Activated B cell treated with CpG ODN at 0.5 μM for 24 hours (primary cell): ENCODE measurements at places on chromosomes 7 and 10.
A peak's percentile ranks its signal among the peaks of the same experiment; 100 is the strongest.

DNA sequence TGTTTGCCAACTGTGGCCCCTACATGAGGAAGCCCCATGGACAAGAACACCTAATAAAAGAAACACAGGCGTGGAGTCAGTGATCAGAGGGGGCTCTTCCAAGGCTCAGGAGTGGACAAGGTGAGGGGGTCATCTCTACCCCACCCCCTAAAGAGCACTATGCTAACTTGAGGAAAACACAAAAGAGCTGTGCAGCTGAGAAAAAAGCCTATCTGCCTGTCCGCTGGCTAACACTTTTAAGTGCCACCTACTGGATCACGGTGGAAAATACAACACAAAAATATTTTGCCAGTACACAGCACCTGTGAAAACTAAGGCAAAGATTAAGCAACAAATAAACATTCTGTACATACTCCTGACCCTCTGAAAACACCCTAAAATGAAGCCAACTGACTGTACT is 53.1 kb upstream of the COBL start:
- H3K4me3 ChIP-seq: no peak overlapping the region
- H3K27ac ChIP-seq: no peak overlapping the region
- no peak for DNase-seq

DNA sequence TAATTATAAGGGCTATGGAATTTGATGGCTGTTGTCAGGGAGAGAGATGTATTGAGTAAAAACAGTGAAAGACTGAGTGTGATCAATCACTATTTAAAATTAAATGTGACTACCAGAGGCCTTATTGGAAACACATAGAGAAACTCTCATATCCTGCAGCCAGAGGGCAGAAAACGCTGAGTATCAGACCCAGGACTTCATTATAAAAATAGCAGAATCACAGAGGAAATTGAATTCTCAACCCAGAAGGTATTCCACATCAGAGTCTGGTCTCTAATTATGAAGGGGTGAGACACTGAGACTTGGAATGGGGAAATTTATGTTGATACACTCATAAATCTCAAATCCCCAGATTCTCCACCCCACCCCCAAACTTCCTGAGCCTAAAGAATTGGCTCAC is 69.5 kb upstream of the IL6 start:
- no peak for DNase-seq
- H3K4me3 ChIP-seq: peak overlapping the region; percentile 72
- H3K36me3 ChIP-seq: peaks cover 64% of the 10 kb centered on the region
- no peaks in the 10 kb centered on the region for H3K27me3 ChIP-seq

- H3K27ac ChIP-seq: no peak overlapping the region
- peaks cover 18% of the 10 kb centered on the region for H3K27me3 ChIP-seq
- no peak for DNase-seq
- H3K36me3 ChIP-seq: no peaks in the 10 kb centered on the region
These were observed 22.6 kb upstream of the RAB18 start for GRCh38 chr10:27481486-27481885.

DNA sequence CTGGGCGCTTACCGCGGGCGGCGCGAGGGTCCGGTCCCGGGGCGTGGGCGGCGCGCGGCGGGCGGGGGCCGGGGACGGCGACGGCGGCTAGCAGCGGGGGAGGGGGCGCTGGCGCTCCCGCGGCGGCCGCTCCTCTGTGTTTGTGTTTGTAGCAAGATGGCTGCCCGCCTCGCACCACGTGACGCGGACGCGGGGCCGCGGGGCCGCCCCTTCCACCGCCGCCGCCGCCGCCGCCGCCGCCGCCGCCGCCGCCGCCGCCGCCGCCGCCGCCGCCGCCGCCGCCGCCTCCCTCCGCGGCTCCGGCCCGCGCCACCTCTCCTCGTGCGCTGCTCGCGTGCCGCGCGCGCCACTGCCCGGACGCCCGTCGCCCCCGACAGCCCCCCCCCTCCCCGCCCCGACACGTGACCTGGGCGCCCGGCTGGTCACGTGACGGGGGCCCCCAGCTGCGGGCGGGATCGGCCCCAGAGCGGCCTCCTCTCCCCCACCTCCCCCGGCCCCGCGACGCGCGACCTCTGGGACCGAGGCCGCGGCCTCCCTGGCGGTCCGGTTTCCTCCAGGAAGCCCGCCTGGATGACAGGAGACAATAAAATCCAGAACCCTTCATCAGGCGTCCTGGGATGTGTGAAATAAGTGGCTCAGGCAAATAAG is at the start of gene GIGYF1:
TSS of gene GIGYF1 (minus strand) at position 153 of the 648 bp plus-strand sequence. CDS start 6,012 bp downstream, outside the sequence.
- H3K27me3 ChIP-seq: no peaks in the 10 kb centered on the region
- peaks cover 7% of the 10 kb centered on the region for H3K36me3 ChIP-seq
- peak; percentile 69 for DNase-seq

DNA sequence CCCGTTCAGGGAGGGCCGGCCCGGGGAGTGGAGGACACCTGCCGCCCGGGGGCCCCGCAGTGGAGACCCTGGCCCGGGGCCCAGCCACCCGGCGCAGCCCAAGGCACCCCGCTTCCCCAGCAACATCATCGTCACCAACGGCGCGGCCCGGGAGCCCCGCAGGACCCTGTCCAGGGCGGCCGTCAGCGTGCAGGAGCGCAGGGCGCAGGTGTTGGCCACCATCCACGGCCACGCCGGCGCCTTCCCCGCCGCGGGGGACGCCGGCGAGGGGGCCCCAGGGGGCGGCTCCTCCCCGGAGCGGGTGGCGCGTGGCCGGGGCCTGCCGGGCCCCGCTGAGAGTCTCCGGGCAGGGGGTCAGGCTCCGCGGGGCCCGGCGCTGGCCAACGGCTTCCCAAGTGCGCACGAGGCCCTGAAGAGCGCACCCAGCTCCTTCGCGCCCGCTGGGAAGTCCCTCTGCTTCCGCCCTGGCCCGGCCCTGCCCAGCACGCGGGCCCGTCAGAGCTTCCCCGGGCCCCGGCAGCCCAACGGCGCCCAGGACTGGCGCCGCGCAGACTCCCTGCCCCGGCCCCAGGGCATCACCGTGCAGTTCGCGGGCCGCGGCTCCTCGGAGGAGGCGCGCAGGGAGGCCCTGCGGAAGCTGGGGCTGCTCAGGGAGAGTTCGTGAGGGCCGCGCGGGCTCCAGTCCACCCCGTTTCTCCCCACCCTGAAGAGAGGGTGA is 46.7 kb downstream of the PROSER2 start:
- H3K27me3 ChIP-seq: peaks cover 7% of the 10 kb centered on the region
- H3K36me3 ChIP-seq: no peaks in the 10 kb centered on the region
- no peak overlapping the region for H3K4me3 ChIP-seq
- no peak overlapping the region for H3K27ac ChIP-seq
- peaks cover under 1% of the 10 kb centered on the region for H3K4me1 ChIP-seq

DNA sequence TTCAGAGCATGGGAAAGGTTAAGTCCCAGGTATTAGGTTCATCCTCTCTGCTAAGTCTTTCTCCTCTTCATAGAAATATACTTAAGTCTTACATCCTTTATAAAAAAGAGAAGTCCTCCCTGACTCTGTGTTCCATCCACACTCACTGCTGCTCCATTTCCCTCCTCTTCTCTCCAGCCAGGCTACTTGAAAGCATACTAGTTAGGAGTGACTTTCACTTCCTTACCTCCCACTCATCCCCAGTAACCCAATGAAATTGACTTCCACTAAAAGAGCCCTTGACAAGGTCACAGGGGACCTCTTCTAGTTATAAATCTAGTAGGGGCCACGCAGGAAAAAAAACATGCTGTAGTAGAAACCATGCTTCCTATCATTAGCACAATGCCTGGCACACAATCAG is 133.1 kb upstream of the AGK start:
- H3K27ac ChIP-seq: no peak overlapping the region
- DNase-seq: no peak
- no peaks in the 10 kb centered on the region for H3K4me1 ChIP-seq
- no peaks in the 10 kb centered on the region for H3K36me3 ChIP-seq
- H3K27me3 ChIP-seq: peaks cover 7% of the 10 kb centered on the region

DNA sequence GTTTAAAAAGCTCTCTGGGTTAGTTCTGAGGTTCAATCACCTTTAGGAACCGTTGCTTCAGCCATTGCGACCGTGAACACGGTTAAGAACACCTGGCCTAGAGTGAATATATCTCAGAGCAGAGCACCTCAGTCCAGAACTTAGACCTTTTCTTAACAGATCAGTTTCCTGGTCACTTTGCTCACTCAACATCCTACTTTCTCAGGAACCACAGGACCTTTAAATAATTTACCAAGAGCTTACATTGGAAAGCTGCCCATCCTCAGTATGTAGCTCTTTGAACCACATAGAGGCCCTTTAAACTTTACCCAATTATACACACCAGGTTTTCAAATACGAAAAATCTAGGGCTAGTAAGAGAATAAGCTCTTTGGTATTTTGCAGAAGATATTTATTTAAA is 153.2 kb downstream of the NRBF2 start:
- no peaks in the 10 kb centered on the region for H3K36me3 ChIP-seq
- peaks cover 24% of the 10 kb centered on the region for H3K4me1 ChIP-seq
- H3K27me3 ChIP-seq: no peaks in the 10 kb centered on the region

- H3K27me3 ChIP-seq: no peaks in the 10 kb centered on the region
- H3K36me3 ChIP-seq: peaks cover 58% of the 10 kb centered on the region
- no peak overlapping the region for H3K27ac ChIP-seq
- DNase-seq: no peak
- H3K4me3 ChIP-seq: no peak overlapping the region
These were observed 42.4 kb downstream of the CRCP start for GRCh38 chr7:66157060-66157459.

DNA sequence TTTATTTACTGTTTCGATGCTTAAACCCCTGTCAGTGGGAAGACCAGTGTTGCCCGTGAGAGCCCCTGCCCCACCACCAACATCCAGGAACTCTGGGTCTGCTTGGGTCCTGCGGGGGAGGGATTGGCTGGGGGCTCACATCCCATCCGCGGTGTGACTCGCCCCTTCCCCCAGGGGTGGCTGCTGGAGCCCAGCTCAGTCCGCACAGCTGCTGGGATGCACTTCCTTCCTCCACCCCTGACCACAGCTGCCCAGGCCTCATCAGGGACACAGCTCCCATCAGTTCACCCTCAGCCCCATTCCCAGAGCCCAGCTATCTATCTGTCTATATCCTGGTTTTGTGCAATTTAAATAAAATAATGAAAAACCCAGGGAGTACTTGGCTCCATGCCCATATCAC is 54.5 kb downstream of the JAKMIP3 start:
- H3K27me3 ChIP-seq: peaks cover 2% of the 10 kb centered on the region
- no peak overlapping the region for H3K27ac ChIP-seq
- no peak overlapping the region for H3K4me3 ChIP-seq
- H3K36me3 ChIP-seq: no peaks in the 10 kb centered on the region
- no peak for DNase-seq

GRCh38 chr7:128387216-128388144 is 22.3 kb downstream of the IMPDH1 start:
- peak; percentile 55 for DNase-seq
- H3K27ac ChIP-seq: no peak overlapping the region
- no peak overlapping the region for H3K4me3 ChIP-seq
- peaks cover 3% of the 10 kb centered on the region for H3K36me3 ChIP-seq
- H3K4me1 ChIP-seq: peaks cover 5% of the 10 kb centered on the region

GRCh38 chr7:99579281-99579955 is 18.6 kb upstream of the TMEM225B start:
- H3K36me3 ChIP-seq: peaks cover 2% of the 10 kb centered on the region
- H3K27ac ChIP-seq: no peak overlapping the region
- H3K4me1 ChIP-seq: peaks cover 33% of the 10 kb centered on the region

DNA sequence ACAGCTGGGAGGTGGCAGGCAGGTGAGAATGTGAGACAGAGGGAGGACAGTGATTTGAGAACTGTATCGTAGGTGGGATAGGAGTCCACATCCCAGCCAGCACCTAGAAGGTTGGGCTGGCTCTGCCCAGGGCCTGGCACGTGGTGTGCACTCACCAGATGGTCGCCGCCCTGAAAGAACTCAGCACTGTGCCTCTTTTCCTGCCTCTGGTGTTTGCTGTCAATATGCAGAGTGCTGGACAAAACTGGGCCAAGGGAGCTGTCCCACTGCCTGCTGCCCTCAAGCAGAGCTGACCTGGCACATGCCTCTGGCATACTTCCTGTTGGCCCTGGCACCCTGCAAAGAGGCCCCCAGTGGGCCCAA is 36.8 kb downstream of the CHST3 start:
- no peak overlapping the region for H3K27ac ChIP-seq
- no peak for DNase-seq
- H3K4me3 ChIP-seq: no peak overlapping the region
- H3K36me3 ChIP-seq: no peaks in the 10 kb centered on the region
- peaks cover 2% of the 10 kb centered on the region for H3K27me3 ChIP-seq
- H3K4me1 ChIP-seq: peaks cover 21% of the 10 kb centered on the region

GRCh38 chr7:86768967-86769760 is 125.5 kb downstream of the GRM3 start:
- H3K27ac ChIP-seq: no peak overlapping the region
- H3K4me3 ChIP-seq: no peak overlapping the region
- H3K36me3 ChIP-seq: no peaks in the 10 kb centered on the region
- no peak for DNase-seq
- H3K4me1 ChIP-seq: no peaks in the 10 kb centered on the region

DNA sequence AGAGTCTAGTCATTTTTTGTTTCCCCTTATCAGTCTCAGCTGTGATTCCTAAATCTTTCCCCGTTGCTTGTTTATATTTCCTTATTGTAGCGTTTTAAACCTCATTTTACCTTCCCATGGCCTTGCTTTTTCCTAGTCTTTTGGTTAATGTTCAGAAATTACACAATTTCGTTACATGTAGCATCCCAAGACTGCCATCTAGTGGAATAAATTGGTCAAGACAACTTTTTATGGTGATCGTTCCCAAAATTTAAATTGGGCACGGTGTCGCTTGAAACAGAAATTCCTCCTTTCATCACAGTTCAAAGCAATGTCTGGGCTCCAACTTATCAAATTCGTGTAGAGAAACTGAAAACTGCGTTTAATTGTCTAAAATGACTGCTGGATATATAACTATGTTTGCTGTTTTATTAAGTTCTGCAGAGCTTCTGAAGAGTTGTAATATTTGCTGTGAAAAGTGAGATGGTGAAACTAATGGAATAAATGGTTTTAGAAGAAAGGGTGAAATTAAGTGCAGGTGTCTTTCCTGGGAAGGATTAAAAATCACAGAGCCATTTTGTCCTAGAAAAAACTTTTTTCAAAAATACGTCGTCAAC is 370.2 kb downstream of the PHF14 start:
- H3K4me1 ChIP-seq: no peaks in the 10 kb centered on the region
- no peak for DNase-seq
- no peaks in the 10 kb centered on the region for H3K36me3 ChIP-seq
- H3K27ac ChIP-seq: no peak overlapping the region
- no peak overlapping the region for H3K4me3 ChIP-seq

GRCh38 chr10:91787810-91788209 is 10.4 kb upstream of the TNKS2 start:
- no peak overlapping the region for H3K4me3 ChIP-seq
- H3K36me3 ChIP-seq: no peaks in the 10 kb centered on the region
- no peaks in the 10 kb centered on the region for H3K27me3 ChIP-seq
- DNase-seq: no peak
- no peak overlapping the region for H3K27ac ChIP-seq

- no peaks in the 10 kb centered on the region for H3K4me1 ChIP-seq
- H3K4me3 ChIP-seq: no peak overlapping the region
- no peak for DNase-seq
- no peaks in the 10 kb centered on the region for H3K27me3 ChIP-seq
- no peak overlapping the region for H3K27ac ChIP-seq
These were observed 13.5 kb downstream of the EPHB6 start for GRCh38 chr7:142868188-142868985.
